Left lung (tissue), 14 donors: ENCODE measurements at places on chromosomes 6 and 20. TPM values are rescaled to one million over a fixed set of nuclear protein-coding genes. Genes with fewer than 3 reads are reported as not detected.

Gene ZSCAN31
- polyA plus RNA-seq = 11.9 TPM

Gene GPR6
- not detected for polyA plus RNA-seq

DNA sequence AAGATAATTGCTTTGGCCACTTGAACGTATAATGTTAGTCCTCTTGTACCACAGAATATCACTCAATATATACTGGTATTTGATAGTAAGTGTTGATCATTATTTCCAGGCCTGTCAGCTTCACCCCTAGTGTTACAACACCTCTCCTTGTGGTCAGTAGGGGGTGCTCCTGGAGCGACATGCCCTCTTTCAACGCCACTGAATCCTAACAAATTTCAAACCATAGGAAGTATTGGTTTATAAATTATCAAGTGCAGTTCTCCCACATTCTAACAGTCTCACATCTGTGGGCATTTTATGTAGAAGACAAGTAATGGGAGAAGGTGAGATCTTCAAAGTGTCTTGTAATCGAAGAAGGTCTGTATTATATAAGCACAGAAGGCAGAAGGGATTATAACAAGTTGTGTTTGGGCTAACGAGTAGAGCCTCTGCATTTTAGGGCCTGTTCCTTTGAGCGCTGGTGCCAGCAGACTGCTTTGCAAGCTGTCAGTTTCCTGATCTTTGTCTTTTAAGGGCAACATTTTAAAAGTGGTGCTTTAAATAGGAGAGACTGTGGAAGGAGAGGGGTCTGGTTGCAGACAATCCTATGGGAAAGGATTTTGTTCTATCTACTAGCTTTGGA, 57.1 kb upstream of the CEP162 start:
- H3K36me3 ChIP-seq = no peaks in the 10 kb centered on the region
- H3K4me3 ChIP-seq = no peak overlapping the region
- H3K27ac ChIP-seq = no peak overlapping the region
- H3K27me3 ChIP-seq = peaks cover 6% of the 10 kb centered on the region
- no peaks in the 10 kb centered on the region for H3K4me1 ChIP-seq

GRCh38 chr6:100388868-100389519, 75.7 kb downstream of the SIM1 start:
- no peak overlapping the region for H3K27ac ChIP-seq
- H3K36me3 ChIP-seq = no peaks in the 10 kb centered on the region
- no peak for DNase-seq
- H3K4me1 ChIP-seq = no peaks in the 10 kb centered on the region
- H3K4me3 ChIP-seq = no peak overlapping the region

GRCh38 chr20:6877633-6878032, 110.1 kb downstream of the BMP2 start:
- DNase-seq = no peak
- H3K27ac ChIP-seq = no peak overlapping the region
- H3K4me3 ChIP-seq = no peak overlapping the region
- no peaks in the 10 kb centered on the region for H3K36me3 ChIP-seq
- no peaks in the 10 kb centered on the region for H3K4me1 ChIP-seq
- no peaks in the 10 kb centered on the region for H3K27me3 ChIP-seq

Gene HLA-A
- 316 TPM for polyA plus RNA-seq

GRCh38 chr6:154473324-154473723, 37.2 kb downstream of the CNKSR3 start:
- H3K4me1 ChIP-seq = peaks cover 7% of the 10 kb centered on the region
- no peak overlapping the region for H3K4me3 ChIP-seq
- no peaks in the 10 kb centered on the region for H3K27me3 ChIP-seq
- no peaks in the 10 kb centered on the region for H3K36me3 ChIP-seq
- no peak overlapping the region for H3K27ac ChIP-seq
